Activated CD4-positive, alpha-beta T cell treated with anti-CD3 and anti-CD28 coated beads, Interleukin-2, amount 10 ng/mL, durations not matched to agents 7 days and 5 days (primary cell): ENCODE measurements at places on chromosomes 3 and 15.

GRCh38 chr3:143326983-143327778, 207.6 kb downstream of the CHST2 start:
- H3K4me1 ChIP-seq: no peaks in the 10 kb centered on the region
- no peak for DNase-seq
- H3K4me3 ChIP-seq: no peak overlapping the region
- no peaks in the 10 kb centered on the region for H3K36me3 ChIP-seq

- no peaks in the 10 kb centered on the region for H3K36me3 ChIP-seq
- no peak for DNase-seq
- no peak overlapping the region for H3K27ac ChIP-seq
- H3K4me1 ChIP-seq: no peaks in the 10 kb centered on the region
- H3K27me3 ChIP-seq: no peaks in the 10 kb centered on the region
Observed at GRCh38 chr3:118477768-118478167, 556.9 kb downstream of the IGSF11 start.

DNA sequence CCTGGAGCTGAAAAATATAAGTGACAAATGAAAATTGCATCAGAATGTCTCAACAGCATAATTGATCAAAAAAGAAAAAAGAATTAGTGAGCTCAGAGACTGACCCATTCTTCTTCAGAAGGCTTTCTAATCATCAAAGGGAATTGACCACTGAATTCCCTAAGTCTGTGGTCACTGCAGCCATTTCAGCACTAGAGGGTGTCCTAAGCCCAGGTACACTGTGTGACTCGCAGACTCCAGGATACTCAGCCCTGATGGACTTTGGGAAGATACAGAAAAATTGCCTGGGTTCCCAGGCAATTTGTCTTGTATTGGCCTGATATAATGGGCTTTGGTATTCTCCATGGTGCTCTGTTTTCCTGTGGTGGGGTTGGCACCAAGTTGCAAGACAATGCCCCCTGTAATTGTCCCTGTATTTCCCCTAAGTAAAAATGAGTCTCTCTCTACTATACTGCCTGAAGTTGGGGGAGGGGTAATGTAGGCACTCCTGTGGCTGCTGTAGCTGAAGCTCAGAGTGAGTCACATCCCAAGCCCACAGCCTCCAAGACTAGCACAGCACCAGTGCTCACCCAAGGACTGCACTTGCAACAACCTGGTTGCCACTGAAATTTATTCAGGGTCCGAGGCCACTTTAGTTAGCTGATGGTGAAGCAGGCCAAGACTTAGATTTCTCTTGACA, 256.0 kb upstream of the STAC start:
- no peaks in the 10 kb centered on the region for H3K36me3 ChIP-seq
- no peak overlapping the region for H3K27ac ChIP-seq
- H3K27me3 ChIP-seq: no peaks in the 10 kb centered on the region
- no peak overlapping the region for H3K4me3 ChIP-seq
- H3K4me1 ChIP-seq: no peaks in the 10 kb centered on the region

DNA sequence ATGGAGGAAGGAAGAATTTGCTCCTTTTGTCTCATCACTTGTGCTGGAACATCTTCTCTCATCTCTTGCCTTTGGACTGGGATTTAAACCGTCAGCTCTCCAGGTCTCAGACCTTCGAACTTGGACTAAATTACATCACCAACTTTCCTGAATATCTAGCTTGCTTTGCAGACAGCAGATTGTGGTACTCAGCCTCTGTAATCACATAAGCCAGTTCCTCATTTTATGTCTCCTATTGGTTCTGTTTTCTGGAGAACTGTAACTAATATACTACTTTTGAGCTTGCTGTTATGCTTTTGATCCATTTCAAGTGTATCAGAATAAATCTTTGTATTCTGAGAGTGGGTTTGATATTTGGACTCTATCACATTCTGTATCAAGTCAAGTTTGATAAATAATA, 164.3 kb upstream of the VEPH1 start:
- DNase-seq: no peak
- H3K27ac ChIP-seq: no peak overlapping the region
- no peaks in the 10 kb centered on the region for H3K36me3 ChIP-seq
- H3K4me1 ChIP-seq: no peaks in the 10 kb centered on the region
- H3K27me3 ChIP-seq: no peaks in the 10 kb centered on the region

GRCh38 chr3:96478496-96478895, 335.9 kb upstream of the EPHA6 start:
- H3K36me3 ChIP-seq: no peaks in the 10 kb centered on the region
- no peaks in the 10 kb centered on the region for H3K4me1 ChIP-seq
- H3K27ac ChIP-seq: no peak overlapping the region
- H3K4me3 ChIP-seq: no peak overlapping the region
- no peaks in the 10 kb centered on the region for H3K27me3 ChIP-seq
- DNase-seq: no peak

DNA sequence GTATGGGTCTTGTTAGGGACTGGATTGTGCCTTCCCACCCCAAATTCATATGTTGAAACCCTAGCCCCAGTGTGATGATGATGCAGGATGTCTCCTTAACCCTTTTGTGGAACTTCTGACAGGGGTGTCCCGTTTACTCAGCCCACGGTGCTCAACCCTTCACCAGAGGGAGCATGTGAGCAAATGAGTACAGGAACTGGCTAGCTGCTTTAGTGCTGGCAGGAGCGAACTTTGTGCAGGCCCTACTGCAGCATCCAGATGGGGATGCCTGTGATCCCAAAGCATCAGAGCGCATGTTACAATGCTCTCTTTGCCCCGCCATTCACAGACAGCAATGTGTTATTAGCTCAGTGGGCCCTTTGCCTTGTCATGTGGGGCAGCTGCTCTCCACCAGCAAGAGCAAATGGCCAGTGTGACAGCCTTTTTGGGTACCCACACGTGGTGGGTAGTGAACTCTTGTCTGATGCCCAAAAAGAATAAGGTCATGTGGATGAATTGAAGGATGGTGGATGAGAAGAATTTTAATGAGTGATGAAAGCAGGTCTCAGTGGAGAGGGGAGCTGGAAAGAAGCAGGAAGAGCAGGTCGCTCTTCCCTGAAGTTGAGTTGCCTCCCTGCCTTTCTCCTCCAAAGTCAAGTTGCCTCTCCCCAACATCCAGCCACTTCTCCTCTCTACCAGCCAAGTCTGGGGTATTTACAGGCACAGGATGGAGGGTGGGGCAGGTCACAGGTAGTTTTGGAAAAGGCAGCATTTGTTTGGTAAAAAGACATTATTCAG, 63.3 kb upstream of the STRIT1 start:
- no peak overlapping the region for H3K27ac ChIP-seq
- DNase-seq: no peak
- H3K4me3 ChIP-seq: no peak overlapping the region
- no peaks in the 10 kb centered on the region for H3K36me3 ChIP-seq
- H3K27me3 ChIP-seq: peaks cover 15% of the 10 kb centered on the region

DNA sequence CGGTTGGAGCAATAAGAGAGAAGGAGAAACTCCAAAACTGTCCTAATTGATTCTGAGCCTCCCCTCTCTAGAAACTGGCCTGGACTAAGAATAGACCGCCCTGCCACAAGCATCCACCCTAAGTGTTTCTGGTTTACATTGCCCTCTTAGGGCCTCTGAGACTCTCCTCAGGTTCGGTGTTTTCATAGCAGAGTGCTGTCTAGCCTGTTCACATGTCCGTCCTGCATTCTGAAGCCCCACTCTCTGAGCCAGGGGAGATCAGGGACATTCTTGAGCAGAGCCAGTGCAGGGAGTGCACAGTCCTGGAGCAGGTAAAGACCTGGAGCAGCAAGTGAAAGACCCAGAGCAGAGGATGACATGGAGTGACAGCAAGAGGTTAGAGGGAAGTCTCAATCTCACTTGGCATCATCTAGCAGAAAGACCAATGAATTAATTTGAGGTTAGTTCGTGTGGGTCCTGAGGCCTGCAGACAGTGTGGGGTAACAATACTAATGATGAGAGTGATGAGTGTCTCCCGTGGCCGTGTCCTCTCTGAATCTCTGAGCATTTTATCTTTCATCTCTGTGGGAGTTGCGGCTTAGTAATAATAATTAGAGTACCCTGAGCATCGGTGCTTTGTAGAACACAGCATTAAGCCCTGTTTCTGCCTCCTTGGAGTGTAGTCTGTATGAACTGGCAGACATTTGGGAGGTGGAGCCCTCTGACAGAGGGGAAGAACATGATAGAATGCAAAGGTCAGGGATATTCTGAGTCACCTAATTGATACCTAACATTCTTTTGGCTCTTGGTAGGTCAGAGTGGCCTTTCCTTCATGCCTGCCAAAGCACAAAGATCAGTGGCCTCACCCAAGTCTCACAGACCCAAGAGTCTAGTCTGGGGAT, 24.6 kb downstream of the MAPKBP1 start:
- DNase-seq: no peak
- H3K27me3 ChIP-seq: no peaks in the 10 kb centered on the region
- H3K4me1 ChIP-seq: peaks cover 22% of the 10 kb centered on the region

GRCh38 chr3:186239321-186239720, 122.7 kb downstream of the DGKG start:
- no peak overlapping the region for H3K4me3 ChIP-seq
- H3K36me3 ChIP-seq: no peaks in the 10 kb centered on the region
- peaks cover 4% of the 10 kb centered on the region for H3K27me3 ChIP-seq
- no peak overlapping the region for H3K27ac ChIP-seq

DNA sequence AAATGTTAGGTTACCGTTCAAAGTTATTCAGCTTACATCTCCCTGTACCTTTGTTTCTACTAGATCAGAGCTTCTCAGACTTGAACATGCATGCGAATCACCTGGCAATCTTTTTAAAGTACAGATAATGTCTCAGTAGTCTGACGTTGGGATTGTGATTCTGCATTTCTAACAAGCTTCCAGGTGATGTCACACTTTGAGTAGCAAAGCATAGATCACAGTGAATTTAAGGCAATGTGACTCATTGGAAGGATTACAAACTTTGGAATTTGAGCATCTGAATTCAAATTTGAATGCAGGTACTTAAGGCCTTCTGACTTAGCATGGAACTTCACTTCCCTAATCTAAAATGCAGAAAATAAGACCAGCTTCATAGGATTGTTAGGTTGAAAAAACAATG, 10.8 kb upstream of the ZMAT3 start:
- H3K4me3 ChIP-seq: no peak overlapping the region
- no peak overlapping the region for H3K27ac ChIP-seq
- no peak for DNase-seq
- no peaks in the 10 kb centered on the region for H3K36me3 ChIP-seq

- no peak for DNase-seq
- peaks cover 1% of the 10 kb centered on the region for H3K27me3 ChIP-seq
- H3K27ac ChIP-seq: no peak overlapping the region
- no peak overlapping the region for H3K4me3 ChIP-seq
- no peaks in the 10 kb centered on the region for H3K4me1 ChIP-seq
Observed at GRCh38 chr15:91787198-91787597, 66.3 kb upstream of the SLCO3A1 start.

DNA sequence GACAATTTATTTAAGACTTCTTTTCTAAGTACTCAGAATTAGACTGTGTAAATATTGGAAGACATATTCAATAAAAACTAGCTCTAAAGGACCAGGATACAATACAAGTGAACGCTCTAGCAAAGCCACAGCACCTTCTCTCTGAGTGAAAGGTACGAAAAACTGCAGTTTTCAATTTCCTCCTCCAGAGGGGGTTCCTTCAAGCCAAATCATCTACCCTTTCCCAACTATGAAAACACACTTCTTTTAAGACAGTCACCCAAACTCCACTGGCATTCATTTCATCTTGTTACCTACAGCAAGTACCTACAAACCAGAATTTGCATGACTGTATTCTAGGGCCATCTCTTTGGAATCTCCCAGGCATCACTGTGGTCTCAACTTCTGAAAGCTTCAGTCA, 165.8 kb downstream of the ERC2 start:
- no peak for DNase-seq
- no peaks in the 10 kb centered on the region for H3K36me3 ChIP-seq
- H3K27ac ChIP-seq: no peak overlapping the region
- H3K4me3 ChIP-seq: no peak overlapping the region
- H3K27me3 ChIP-seq: peaks cover 9% of the 10 kb centered on the region

- DNase-seq: peak; percentile 5
- peaks cover 83% of the 10 kb centered on the region for H3K4me1 ChIP-seq
- H3K27ac ChIP-seq: peak overlapping the region; percentile 77
- no peak overlapping the region for H3K4me3 ChIP-seq
- H3K27me3 ChIP-seq: no peaks in the 10 kb centered on the region
- peaks cover 11% of the 10 kb centered on the region for H3K36me3 ChIP-seq
Observed at GRCh38 chr15:31269816-31270575, 56.6 kb upstream of the KLF13 start.

DNA sequence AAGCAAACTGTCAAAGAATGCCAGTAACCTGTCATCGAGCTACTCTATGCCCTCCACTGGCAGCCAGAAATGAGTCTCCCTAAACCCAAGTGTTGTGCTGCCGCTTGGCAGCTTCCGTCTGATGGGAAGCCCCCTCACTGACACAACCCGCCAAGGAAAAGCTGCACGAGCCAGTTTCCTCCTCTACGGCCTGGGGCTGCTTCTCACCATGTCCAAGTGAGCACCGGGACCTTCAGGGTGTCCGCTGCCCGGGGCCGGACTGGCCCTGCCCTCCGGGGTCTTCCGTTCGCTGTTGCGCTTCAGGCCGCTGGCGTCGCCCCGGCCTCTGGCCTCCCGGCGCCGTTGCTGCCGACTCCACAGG, 490 bp downstream of the TOMM70 start:
- DNase-seq: peak; percentile 50
- no peaks in the 10 kb centered on the region for H3K27me3 ChIP-seq
- H3K4me3 ChIP-seq: peak overlapping the region; percentile 99
- H3K4me1 ChIP-seq: peaks cover 54% of the 10 kb centered on the region
- H3K36me3 ChIP-seq: peaks cover 10% of the 10 kb centered on the region
- H3K27ac ChIP-seq: peak overlapping the region; percentile 94

DNA sequence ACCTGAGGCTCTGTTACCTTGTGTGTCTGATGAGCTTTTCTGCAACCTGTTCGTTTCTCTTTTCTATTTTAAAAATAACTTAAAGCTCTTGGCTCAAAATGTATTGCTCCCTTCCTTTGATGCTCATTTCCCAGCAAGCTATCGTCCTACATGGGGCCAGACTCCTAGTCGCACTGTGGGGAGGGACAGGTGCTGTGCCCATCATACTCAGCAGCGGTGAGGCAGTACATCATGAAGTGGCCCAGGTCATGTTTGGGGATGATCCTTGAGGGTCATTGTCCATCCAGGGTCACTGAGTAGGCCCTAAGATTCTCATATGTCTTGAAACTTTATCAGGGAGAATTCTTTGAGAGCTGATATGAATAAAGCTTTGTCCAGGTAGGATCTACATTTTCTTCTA, 41.1 kb downstream of the PTH1R start:
- no peak overlapping the region for H3K27ac ChIP-seq
- H3K36me3 ChIP-seq: peaks cover 70% of the 10 kb centered on the region
- H3K4me3 ChIP-seq: no peak overlapping the region
- no peaks in the 10 kb centered on the region for H3K27me3 ChIP-seq
- DNase-seq: no peak

- H3K36me3 ChIP-seq: no peaks in the 10 kb centered on the region
- no peak overlapping the region for H3K4me3 ChIP-seq
- no peaks in the 10 kb centered on the region for H3K27me3 ChIP-seq
- no peak for DNase-seq
Observed at GRCh38 chr3:181932039-181932438, 220.3 kb downstream of the SOX2 start.

GRCh38 chr15:34324933-34325332, 12.6 kb downstream of the SLC12A6 start:
- no peak for DNase-seq
- H3K27ac ChIP-seq: no peak overlapping the region
- no peaks in the 10 kb centered on the region for H3K27me3 ChIP-seq
- H3K4me1 ChIP-seq: peaks cover 50% of the 10 kb centered on the region
